Uterus (tissue), 4 donors: ENCODE measurements at places on chromosomes 5 and 9. TPM values are rescaled to one million over a fixed set of nuclear protein-coding genes. Genes with fewer than 3 reads are reported as not detected.

- no peaks in the 10 kb centered on the region for H3K27me3 ChIP-seq
- DNase-seq, result no peak
- H3K36me3 ChIP-seq, result peaks cover 2% of the 10 kb centered on the region
- H3K27ac ChIP-seq, result no peak overlapping the region
- H3K4me1 ChIP-seq, result no peaks in the 10 kb centered on the region
These were observed 46.2 kb downstream of the RNF145 start for GRCh38 chr5:159163027-159163700.

DNA sequence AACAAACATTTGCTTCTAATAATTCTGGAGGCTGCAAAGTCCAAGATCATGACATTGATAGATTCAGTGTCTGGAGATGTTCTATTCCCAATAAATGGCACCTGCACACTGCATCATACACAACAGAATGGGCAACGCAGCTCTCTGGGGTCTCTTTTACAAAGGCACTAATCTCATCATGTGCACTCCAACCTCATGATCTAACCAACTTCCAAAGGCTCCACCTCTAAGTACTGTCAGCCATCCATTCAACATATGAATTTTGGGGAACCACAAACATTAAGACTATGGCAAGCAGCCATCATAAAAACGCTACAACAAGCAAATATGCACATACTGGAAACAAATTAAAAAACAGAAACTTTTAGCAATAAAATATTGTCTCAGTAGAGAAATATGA, 121.1 kb downstream of the CYLC2 start:
- H3K4me1 ChIP-seq, result no peaks in the 10 kb centered on the region
- H3K4me3 ChIP-seq, result no peak overlapping the region
- H3K27me3 ChIP-seq, result no peaks in the 10 kb centered on the region
- H3K27ac ChIP-seq, result no peak overlapping the region
- H3K36me3 ChIP-seq, result no peaks in the 10 kb centered on the region
- DNase-seq, result no peak

GRCh38 chr5:135340568-135340967, 58.5 kb downstream of the MACROH2A1 start:
- H3K4me3 ChIP-seq, result no peak overlapping the region
- no peaks in the 10 kb centered on the region for H3K36me3 ChIP-seq
- no peaks in the 10 kb centered on the region for H3K4me1 ChIP-seq
- no peak overlapping the region for H3K27ac ChIP-seq

DNA sequence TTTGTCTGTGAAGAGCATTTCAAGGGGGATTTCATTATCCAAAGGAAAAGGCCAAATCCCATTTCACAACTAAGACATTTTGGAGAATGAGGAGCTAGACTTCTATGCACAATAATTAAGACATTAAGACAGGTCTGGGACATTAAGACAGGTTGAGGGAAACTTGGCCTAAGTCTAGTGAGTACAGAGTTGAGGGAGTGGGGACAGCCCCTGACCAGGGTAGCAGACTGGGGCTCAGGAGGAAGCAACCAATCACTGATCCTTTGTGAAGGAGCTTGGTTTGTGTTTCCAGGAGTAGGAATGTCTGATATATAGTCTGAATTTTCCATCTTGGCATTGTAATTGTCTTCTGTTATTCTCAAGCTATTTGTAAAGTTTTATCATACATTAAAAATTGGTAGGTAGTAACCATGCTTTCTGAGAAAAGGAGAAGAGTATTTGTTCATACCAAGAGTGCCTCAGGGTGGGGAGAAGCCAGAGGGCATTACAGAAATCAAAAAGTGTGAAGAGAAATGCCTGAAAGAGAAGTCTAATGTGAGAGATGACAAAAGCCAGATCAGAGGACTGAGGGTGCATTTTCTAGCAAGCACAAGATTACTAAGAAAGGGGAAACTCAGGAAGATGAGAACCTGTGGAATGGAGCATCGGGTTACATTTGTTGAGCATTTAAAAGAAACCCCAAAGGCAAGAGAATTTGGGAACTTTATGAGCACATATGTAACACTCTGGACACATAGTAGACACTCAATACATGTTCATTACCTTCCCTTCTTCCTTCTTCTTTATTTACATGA, 189.3 kb upstream of the PIK3R1 start:
- peak overlapping the region; percentile 45 for H3K27ac ChIP-seq
- no peaks in the 10 kb centered on the region for H3K4me1 ChIP-seq
- no peaks in the 10 kb centered on the region for H3K27me3 ChIP-seq
- no peak overlapping the region for H3K4me3 ChIP-seq
- H3K36me3 ChIP-seq, result no peaks in the 10 kb centered on the region
- no peak for DNase-seq

DNA sequence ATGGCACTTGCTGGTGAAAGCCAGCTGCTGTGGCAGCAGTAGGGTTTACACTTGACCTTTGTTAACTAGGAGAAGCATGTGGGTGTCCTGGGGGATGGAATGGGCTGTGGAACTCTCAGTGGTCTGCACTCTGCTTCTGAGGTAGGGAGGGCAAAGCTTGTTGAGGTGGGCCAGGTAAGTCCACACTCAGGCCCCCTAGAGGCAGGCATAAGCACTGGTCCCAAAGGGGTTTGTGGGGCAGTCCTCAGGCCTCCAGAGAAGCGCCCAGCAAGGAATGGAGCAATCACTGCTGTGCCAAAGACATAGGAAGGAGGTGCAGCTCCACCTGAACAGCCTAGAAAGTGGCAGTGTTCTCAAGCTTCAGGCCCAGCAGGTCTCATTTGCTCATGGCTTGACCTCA, 34.7 kb downstream of the INSL4 start:
- no peak for DNase-seq
- no peak overlapping the region for H3K27ac ChIP-seq
- H3K4me1 ChIP-seq, result no peaks in the 10 kb centered on the region
- no peaks in the 10 kb centered on the region for H3K36me3 ChIP-seq
- H3K4me3 ChIP-seq, result no peak overlapping the region
- no peaks in the 10 kb centered on the region for H3K27me3 ChIP-seq

- H3K27ac ChIP-seq, result peak overlapping the region; percentile 85
- DNase-seq, result no peak
- peaks cover 18% of the 10 kb centered on the region for H3K4me1 ChIP-seq
- H3K36me3 ChIP-seq, result no peaks in the 10 kb centered on the region
These were observed 133.4 kb upstream of the OTULINL start for GRCh38 chr5:14447958-14448911.

GRCh38 chr5:96344678-96345577, 88.1 kb downstream of the PCSK1 start:
- no peak for DNase-seq
- H3K27ac ChIP-seq, result no peak overlapping the region
- H3K4me3 ChIP-seq, result no peak overlapping the region

GRCh38 chr5:37132646-37133045, 116.5 kb downstream of the CPLANE1 start:
- H3K4me3 ChIP-seq, result no peak overlapping the region
- H3K4me1 ChIP-seq, result no peaks in the 10 kb centered on the region
- no peak for DNase-seq
- no peaks in the 10 kb centered on the region for H3K27me3 ChIP-seq

DNA sequence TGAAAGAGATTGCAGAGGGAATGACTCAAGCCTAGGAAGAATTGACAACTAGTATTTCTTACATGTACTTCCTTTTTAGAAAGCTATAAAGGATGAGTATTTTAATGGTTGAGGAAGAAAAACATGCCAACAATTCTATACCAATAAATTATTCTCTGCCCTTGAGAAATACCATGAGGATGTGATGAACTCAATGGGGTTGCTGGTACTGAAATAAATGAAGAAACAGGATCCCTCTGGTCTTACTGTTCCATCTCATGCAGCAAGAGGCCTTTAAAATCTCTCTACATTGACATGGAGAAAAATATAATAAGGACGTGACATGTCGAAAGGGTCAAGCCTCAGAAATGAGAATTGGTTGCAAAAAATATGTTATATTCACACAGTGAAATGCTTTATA, 477.3 kb downstream of the GABRG2 start:
- H3K4me1 ChIP-seq, result no peaks in the 10 kb centered on the region
- no peak for DNase-seq

DNA sequence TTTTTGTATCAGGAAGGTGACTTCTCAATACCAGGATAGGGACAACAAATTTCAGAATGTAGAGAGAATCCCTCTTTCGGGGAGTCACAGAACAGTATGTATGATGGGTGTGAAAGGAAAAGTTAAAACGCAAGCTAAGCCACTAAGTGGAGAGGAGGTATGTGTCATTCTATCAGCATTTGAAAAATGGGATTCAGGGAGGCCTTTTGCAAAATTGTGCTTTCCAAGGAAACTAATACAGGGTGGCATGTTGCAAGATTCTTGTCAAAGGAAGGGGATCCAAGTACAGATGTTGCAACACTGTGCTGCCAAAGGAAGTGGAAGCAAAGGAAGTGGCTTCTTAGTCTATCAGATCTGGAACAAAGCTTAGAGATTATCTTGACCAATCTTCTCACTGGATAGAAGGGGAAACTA, 12.6 kb upstream of the TNIP1 start:
- peaks cover 18% of the 10 kb centered on the region for H3K4me1 ChIP-seq
- H3K27me3 ChIP-seq, result no peaks in the 10 kb centered on the region
- no peak overlapping the region for H3K4me3 ChIP-seq
- peak overlapping the region; percentile 39 for H3K27ac ChIP-seq
- H3K36me3 ChIP-seq, result no peaks in the 10 kb centered on the region
- no peak for DNase-seq

DNA sequence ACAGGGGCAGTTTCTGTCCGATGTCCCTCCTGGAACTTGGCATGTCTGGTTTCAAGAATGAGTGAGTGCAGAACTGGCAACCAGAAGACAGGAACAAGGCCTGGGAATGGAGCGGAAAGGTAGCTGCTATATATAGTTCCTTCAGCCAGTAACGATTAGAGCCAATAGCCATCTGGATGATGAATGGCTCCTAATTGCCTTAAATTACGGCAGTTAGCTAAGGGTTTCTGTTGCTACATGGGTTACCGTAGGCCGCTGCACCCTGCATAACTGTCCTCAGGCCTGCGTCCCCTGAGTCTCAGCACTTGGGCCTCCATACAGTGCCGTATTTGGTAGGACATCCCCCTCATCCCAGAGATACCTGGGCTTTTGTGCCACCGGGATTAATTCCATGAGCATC, 29.4 kb downstream of the WWC1 start:
- no peaks in the 10 kb centered on the region for H3K4me1 ChIP-seq
- DNase-seq, result no peak
- no peaks in the 10 kb centered on the region for H3K27me3 ChIP-seq
- no peak overlapping the region for H3K27ac ChIP-seq

DNA sequence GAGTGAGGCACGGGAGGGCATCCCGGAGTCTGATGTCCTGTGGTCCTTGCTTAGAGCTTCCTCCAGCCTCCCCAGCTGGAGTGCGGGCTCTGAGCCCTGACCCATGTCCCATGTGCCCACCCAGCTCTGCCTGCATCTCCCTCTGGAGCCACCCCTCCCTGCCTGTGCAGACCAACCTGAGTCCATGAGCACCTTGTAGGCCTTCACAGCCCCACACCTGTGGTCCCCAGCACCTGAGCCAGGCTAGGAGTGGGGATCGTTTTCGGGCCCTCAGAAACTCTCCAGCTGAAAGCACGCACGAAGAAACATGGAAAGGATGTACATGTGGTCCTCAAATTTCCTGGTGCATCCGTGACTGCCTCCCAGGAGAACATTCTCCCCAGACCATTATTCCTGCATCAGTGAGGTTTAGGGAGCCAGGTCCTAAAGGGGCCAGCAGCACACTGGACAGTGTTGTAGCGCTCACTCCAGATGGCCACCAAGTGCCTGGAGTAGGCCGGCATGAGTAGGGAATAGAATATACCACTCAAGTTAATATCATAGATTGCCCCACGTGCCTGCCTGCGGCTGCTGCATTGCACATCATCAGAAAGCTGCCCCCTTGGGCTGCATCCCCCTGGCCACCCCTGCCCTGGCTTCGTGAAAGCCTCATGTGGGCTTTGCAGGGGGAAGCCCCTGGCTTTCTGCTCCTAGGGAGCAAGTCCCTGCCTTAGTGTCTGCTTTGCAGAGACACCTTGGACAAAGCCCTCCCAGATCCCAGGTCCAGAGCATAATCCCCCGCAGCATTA, 80.6 kb downstream of the WNK2 start:
- H3K4me1 ChIP-seq, result no peaks in the 10 kb centered on the region
- H3K27ac ChIP-seq, result no peak overlapping the region
- no peak for DNase-seq
- H3K27me3 ChIP-seq, result no peaks in the 10 kb centered on the region
- H3K4me3 ChIP-seq, result no peak overlapping the region
- no peaks in the 10 kb centered on the region for H3K36me3 ChIP-seq

DNA sequence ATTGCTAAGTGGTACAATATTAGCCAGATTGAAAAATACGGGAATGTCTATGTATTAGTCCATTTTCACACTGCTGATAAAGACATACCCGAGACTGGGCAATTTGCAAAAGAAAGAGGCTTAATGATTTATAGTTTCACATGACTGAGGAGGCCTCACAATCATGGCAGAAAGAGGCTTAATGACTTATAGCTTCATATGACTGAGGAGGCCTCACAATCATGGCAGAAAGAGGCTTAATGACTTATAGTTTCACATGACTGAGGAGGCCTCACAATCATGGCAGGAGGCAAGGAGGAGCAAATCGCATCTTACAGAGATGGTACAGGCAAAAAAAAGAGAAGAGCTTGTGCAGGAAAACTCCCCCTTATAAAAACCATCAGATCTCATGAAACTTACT, 32.3 kb upstream of the OLFM1 start:
- H3K4me1 ChIP-seq, result no peaks in the 10 kb centered on the region
- H3K27me3 ChIP-seq, result no peaks in the 10 kb centered on the region
- no peak for DNase-seq
- no peaks in the 10 kb centered on the region for H3K36me3 ChIP-seq
- H3K4me3 ChIP-seq, result no peak overlapping the region
- no peak overlapping the region for H3K27ac ChIP-seq

GRCh38 chr5:135135530-135136226, 101.7 kb upstream of the PITX1 start:
- H3K4me3 ChIP-seq, result no peak overlapping the region
- no peak for DNase-seq
- H3K36me3 ChIP-seq, result no peaks in the 10 kb centered on the region
- no peak overlapping the region for H3K27ac ChIP-seq
- H3K27me3 ChIP-seq, result no peaks in the 10 kb centered on the region

DNA sequence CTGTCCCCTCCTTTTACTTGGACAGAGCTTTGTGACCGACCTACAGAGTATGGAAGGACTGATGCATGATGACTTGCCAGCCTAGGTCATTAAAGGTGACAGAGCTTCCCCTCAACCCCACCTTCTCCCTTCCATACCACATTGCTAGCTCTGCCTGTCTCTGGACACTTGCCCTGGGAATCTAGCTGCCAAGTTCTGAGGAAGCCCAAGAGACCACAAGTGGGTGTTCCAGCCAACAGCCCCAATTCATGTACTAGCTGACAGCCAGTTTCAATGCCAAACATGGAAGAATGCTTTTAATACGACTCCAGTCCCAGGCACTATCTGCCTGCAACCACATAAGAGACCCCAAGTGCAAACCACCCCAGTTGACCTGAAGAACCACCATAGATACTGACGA, 477.1 kb downstream of the SPOCK1 start:
- no peak overlapping the region for H3K4me3 ChIP-seq
- no peaks in the 10 kb centered on the region for H3K36me3 ChIP-seq
- DNase-seq, result peak; percentile 23
- no peaks in the 10 kb centered on the region for H3K4me1 ChIP-seq
- H3K27ac ChIP-seq, result no peak overlapping the region
- H3K27me3 ChIP-seq, result no peaks in the 10 kb centered on the region

Gene HK3
- total RNA-seq, result 1.5 TPM

Gene HSD17B3
- total RNA-seq, result not detected

Gene FRRS1L
- total RNA-seq, result 10.6 TPM

Gene QRFP
- total RNA-seq, result not detected

Gene SLC9A3
- total RNA-seq, result 0.29 TPM

Gene NDUFB6
- 73.8 TPM for total RNA-seq

Gene F12
- total RNA-seq, result not detected
